ENCODE measurements at places on chromosomes 12 and 14.

DNA sequence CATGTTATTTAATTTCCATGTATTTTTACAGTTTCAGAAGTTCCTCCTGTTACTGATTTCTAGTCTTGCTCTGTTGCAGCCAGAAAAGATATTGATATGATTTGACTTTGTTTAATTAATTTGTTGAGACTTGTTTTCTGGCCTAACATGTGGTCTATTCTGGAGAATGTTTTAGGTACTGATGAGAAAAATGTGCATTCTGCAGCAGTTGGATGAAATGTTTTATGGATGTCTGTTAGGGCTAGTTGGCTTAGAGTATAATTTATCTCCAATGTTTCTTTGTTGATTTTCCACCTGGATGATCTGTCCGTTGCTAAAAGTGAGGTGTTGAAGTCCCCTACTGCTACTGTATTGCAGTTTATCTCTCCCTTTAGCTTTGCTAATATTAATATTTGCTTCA is 54.4 kb downstream of the GPR137C start:
- DNase-seq, result no peak

DNA sequence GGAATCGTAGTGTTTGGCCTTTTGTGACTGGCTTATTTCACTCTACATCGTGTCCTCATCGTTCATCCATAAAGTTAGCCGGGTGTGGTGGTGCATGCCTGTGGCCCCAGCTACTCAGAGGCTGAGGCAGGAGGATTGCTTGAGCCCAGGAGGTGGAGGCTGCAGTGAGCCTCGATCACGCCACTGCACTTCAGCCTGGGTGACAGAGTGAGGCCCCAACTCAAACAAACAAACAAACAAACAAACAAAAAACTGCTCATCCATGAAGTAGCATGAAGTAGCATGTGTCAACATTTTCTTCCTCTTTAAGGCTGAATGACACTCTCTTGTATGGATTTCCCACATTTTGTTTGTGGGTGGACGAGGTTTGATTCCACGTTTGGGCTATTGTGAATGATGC is 44.0 kb upstream of the MEG3 start:
- DNase-seq, result no peak

DNA sequence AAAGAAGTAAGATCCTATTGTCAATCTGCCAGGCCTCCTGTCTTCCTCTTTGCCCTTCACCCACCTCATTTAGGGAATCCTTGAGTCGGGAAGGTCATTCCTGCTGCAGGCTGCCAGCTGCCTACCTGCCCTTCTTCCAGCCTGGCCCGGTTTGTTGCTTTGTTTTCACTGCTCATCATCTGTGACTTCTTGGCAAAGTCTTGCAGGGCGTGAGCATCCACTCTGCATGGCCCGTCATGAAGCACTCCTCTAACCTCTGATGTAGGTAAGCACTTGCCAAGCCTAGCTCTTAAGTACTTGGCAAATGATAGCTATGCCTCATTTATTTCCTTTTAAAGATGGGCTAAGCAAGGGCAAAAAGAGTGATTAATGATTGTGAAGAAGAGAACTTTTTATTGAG is 192.8 kb downstream of the NRXN3 start:
- no peak for DNase-seq

DNA sequence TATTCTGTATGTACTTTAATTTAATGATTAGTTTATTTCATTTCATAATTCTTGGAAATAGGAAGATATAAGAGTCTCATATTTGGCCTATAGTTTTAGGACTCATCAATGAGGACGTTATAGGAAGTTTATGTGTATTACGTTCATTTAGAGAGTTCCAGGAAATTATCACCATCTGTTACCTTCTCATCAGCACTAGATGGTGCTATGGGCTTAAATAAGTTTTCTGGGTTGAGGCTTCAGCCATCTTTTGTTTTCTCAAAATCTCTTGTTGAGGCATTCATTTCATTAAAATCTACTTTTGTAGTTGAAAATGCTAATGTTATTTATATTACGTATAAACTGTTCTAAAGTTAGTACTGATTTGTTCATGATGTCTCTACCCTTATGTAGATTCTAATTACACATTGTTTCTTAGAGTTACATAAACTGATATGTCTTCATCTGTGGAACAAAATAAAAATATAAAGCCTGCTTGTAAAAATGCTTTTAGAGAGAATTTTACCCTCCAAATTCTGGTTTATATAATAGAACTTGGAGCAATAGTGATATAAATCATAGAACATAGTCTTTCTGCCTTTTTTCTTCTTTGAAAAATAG is 89.2 kb downstream of the CFAP54 start:
- DNase-seq, result peak; percentile 55

GRCh38 chr12:50110762-50111351 is 1.2 kb upstream of the COX14 start:
- DNase-seq, result peak; percentile 17

- DNase-seq, result no peak
These were observed 240.6 kb downstream of the CPNE8 start for GRCh38 chr12:38664661-38665269.

DNA sequence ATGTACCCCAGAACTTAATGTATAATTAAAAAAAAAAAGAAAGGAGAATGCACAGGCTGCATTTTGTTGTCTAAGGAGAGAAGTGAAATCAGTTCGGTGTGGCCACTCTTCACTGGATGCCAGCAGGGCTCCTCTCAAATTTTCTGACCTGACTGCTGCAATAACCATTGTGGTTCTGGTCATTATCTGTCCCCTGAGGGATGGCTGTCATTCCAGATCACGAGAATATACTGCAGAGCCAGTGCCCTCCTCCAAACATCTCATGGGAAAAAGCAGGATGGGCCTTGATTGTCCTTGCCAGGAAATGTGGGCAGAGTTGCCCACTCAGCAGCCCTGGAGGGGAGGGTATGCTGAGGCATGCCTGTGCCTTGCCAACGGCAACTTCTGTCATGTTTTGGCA is 139.1 kb downstream of the SLC8A3 start:
- no peak for DNase-seq

GRCh38 chr14:51487848-51488247 is 163.9 kb upstream of the FRMD6 start:
- no peak for DNase-seq

GRCh38 chr14:51304941-51305340 is 64.9 kb downstream of the TMX1 start:
- DNase-seq, result peak; percentile 98

- no peak for DNase-seq
These were observed 856 bp downstream of the GOLGA5 start for GRCh38 chr14:92794961-92795360.

GRCh38 chr12:110796952-110797351 is 49.8 kb upstream of the CCDC63 start:
- no peak for DNase-seq

DNA sequence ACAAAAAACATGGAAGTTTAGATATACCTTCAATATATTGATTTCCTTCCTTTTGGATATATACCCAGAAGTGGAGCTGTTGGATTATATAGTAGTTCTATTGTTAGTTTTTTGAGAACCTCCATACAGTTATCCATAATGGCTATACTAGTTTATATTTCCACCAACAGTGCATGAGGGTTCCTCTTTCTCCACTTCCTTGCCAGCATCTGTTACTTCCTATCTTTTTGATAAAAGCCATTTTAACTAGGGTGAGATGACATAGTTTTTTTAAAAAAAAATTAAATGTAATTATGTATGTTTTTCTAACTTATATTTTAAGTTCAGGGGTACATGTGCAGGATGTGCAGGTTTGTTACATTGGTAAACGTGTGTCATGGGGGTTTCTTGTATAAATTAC is 10.0 kb upstream of the SLC38A4 start:
- DNase-seq, result no peak

GRCh38 chr14:76716285-76716684 is 45.0 kb upstream of the VASH1 start:
- DNase-seq, result no peak

DNA sequence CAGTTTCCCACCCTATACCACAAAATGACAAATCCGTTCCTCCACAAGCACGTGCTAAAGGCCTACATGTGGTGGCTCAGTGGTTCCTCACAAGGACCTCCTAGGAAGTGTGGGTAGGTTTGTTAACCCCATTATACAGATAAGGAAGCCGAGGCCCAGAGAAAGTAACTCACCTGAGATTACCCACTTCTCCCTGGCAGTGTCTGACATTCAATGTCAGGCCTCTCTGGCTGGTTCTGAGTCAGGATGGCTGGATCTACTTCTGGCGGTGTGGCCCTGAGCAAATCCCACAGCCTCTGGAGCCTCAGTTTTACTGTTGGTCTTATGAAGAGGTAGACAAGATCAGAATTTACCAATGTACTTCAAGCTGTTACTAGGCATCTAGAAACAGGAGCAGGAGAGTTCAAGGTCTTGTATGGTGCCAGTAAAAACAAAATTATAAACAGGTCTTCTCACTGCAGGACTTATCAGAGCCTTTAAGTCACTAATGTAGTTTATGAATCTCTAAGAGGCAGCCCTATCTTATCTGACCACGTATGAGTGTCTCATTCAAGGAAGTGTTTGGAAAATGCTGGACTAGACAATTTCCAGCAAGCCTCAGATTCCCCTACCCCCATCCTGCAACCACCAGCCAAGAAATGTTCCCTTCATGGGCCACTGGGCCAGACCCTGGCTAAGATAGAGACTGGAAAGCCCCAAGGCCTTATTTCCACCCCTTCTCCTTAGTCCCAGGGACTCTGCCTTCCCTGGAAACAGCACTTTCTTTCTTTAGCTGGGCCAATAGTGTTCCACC is 4.2 kb downstream of the HSPB8 start:
- no peak for DNase-seq

Measured in fibroblast of skin of right biceps (primary cell).